ENCODE measurements at places on chromosomes 5 and 9.
A peak's percentile ranks its signal among the peaks of the same experiment; 100 is the strongest.

- DNase-seq, result no peak
Observed at GRCh38 chr5:61686491-61687257, 354.6 kb downstream of the ZSWIM6 start.

GRCh38 chr9:5841771-5842573 lies 9.1 kb upstream of the ERMP1 start:
- DNase-seq, result peak; percentile 63

DNA sequence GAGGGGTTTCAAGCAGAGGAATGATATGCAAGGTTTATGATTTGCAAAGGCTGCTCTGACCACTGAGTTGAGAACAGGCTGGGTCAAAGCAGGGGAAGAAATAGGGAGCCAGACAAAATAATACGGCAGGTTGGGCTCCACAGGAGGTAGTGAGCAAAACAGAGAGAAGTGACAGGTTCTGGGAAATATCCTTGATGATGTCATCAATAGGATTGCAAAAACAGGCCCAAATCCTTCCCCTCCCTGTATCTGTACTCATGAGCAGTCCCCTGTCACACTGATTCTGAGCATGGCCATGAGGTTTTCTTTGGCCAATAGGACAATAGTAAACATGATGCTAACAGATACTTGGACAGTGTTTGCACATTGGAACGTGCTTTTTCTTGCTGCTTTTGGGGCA lies 471.8 kb upstream of the BRINP1 start:
- no peak for DNase-seq

- no peak for DNase-seq
Observed at GRCh38 chr5:114581136-114581535, 219.3 kb downstream of the KCNN2 start.

- DNase-seq, result no peak
Observed at GRCh38 chr9:131880833-131881583, 141.1 kb upstream of the RAPGEF1 start.

DNA sequence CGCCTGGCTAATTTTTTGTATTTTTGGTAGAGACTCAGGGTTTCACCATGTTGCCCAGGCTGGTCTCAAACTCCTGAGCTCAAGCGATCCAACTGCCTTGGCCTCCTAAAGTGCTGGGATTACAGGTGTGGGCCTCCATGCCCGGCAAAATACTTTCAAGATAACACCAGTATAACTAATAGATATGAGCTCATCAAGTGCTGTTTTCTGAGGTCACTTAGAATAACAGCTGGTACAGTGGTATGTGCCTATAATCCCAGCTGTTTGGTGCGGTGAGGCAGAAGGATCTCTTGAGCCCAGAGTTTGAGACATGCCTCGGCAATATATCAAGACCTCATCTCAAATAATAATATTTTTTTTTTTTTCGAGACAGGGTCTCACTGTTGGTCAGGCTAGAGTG lies 30.5 kb upstream of the CREBRF start:
- no peak for DNase-seq

- peak; percentile 18 for DNase-seq
Observed at GRCh38 chr9:123225374-123225813, 43.0 kb downstream of the STRBP start.

DNA sequence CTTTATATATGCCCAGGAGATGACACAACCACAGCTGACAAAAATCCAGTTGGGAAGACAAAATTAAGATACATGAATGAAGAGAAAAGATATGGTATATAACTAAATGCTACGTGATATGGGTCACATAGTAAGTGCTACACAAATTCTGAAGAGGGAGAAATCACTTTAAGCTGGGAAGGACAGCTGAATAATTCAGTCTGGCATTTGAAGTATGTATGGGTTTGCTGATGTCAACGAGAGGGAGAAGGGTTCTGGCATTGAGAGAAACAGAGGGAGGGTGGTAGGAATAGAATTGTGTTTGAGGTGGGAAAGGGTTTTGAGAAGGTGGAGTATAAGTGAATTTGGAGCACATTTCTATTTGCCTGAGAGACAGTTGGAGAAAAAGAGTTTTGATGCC lies 6.7 kb upstream of the SLIT3 start:
- DNase-seq, result no peak

DNA sequence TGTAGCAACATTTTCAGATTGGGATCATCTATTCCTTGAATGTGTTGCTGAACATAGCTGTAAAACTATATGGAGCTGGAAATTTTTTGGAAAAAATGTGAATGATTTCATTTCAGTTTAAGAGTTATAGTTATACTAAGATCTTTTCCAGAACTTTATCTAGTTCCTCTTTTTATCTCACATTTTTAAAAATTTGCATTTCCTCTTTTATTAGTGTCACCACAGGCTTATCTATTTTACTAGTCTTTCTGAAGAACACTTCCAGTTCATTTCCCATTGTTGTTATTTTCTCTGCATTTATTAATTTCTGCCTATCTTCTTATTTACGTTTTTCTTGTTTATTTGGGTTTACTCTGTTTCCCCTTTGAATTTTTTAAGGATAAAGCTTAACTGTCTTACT lies 46.0 kb upstream of the FSTL4 start:
- no peak for DNase-seq

GRCh38 chr9:35748858-35749514 lies at the start of the genes GBA2 and RGP1:
TSS of gene GBA2 (minus strand) at chr9:35749228. CDS start at chr9:35748704, 524 bp downstream.
TSS of gene RGP1 (plus strand) at chr9:35749287. CDS start at chr9:35749756, 469 bp downstream.
- DNase-seq, result peak; percentile 54

DNA sequence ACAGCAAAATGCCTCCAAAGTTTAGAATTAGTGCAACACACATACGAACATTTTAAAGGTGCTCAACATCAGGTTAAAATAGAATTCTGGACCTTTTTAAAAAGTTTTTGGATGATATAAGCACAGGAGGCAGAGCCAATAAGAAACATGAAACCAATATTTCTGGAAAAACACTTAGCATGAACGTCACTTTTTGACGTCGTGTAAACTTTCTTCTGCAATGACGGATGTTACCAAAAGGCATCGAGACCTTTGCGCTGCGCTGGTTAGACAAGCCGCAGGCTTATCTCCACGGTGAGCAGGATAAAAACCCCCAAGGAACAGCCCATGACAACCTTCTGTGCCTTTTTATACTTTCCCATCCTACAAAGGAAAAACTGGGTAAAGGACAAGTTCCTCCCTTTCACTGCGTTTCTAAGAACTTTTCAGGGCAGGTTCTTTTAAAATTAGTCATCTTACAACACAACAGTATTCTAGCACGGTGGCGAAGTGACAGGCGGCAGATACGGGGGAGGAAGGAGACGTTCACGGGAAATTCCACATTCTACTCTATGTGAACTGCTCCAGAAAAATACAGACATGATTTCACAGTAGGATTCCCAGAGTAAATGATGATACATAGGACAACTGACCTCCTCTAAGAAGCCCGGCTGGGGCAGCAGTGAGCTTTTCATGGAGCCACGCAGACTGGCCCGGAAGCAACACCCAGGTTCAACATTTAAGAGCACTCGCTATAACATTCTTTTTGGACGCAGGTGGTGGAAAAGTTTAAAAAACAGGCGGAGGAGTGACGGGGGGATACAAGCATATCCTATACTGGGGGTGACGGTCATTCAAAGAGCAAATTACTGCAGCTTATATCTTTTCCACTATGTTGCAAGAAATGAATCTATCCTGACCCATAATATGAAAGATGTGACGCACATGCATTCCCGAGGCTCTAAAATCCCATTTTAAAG lies 52.4 kb downstream of the USP20 start:
- no peak for DNase-seq

DNA sequence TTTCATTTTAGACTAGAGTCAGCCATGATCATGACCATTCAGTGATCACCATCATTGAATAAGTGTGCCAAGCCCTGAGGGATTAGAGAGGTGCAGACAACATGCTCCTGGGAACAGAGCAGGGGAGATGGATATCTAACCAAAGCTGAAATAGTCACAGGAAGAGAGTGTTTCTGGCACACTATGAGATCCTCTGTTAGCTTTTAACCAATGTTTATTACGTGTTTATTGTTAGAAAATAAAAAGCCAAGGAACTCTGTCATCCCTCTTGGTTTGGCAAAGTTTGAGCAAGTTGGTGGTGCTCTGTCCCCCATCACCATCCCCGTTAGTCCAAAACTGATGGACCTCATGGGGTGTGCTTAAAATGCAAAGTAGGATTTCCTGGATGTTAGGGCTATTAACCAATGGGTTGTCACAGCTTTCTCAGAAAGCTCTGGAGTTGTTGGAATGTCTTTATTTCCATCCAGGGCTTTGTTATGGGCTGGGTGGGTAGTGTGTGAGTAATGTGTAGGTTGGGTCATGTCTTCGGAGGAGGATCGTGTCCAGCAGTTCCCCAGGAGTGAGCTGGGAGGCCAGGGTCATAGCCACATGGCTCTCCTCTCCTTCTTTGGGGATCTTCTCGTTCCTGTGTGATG lies 34.9 kb downstream of the SLC28A3 start:
- DNase-seq, result no peak

DNA sequence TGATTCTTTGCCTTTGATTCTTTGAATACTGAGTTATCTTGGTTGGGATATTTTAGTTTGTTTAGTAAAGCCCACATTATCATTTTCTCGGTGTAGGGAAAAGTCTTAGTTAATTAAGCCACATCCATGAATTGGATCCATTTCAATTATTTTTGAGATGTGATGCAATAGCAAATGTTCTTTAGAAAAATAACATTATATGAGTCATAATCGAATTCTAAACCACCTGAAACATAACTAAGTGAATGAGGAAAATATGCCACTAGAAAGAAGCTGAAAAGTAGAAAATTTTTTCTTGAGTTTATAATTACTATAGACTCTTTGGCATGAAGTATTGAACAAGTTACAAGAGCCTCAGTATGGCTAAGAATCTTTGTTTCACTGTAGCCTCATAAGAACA lies 17.5 kb upstream of the CCDC192 start:
- DNase-seq, result no peak

DNA sequence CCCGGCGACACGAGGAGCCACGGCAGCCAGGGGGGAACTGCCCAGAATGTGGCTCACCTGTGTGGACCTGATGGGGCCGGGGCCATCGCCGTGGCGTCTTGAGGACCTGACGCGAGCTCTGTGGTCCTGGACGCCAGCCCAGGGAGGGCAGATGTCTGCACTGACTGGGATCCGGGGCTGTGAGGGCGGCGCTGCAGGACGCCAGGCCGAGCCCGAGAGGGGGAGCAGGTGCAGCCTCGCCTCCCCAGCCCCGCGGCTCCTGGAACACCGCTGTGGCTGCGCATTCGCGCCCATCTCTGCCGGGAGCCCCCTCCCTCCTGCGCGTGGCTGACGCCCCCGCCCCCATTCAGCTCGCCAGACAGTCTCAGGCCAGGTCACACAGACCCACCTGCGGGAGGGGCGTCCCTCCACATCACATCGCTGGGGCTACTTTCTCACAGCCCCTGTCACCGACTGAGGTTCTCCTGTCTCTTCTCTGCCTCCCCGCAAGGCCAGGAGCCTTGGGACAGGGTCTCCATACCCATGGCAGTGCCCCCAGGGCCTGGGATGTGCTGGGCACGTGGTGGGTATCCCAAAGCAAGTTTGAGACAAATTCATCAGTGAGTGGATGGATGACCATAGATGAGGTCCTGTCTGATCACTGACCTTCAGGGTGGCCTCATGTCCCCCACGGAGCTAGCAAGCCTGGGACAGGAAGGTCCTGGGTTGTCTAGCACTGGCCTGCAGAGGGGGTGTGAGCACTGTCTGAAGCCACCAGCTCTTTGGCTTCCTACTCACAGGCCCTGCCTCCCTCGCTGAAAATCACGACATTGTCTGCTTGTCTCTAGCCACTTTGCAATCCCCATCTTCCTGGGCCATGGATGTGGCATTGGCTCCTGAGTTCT lies 47.3 kb downstream of the RASGEF1C start:
- no peak for DNase-seq

All from stimulated activated CD8-positive, alpha-beta memory T cell treated with anti-CD3 and anti-CD28 coated beads, Interleukin-7, amount 100 ng/mL, for 48 hours (primary cell).